Muscle of leg (tissue), 16 donors: ENCODE measurements at places on chromosomes 7 and 10. TPM values are rescaled to one million over a fixed set of nuclear protein-coding genes. Genes with fewer than 3 reads are reported as not detected.
A peak's percentile ranks its signal among the peaks of the same experiment; 100 is the strongest.

DNA sequence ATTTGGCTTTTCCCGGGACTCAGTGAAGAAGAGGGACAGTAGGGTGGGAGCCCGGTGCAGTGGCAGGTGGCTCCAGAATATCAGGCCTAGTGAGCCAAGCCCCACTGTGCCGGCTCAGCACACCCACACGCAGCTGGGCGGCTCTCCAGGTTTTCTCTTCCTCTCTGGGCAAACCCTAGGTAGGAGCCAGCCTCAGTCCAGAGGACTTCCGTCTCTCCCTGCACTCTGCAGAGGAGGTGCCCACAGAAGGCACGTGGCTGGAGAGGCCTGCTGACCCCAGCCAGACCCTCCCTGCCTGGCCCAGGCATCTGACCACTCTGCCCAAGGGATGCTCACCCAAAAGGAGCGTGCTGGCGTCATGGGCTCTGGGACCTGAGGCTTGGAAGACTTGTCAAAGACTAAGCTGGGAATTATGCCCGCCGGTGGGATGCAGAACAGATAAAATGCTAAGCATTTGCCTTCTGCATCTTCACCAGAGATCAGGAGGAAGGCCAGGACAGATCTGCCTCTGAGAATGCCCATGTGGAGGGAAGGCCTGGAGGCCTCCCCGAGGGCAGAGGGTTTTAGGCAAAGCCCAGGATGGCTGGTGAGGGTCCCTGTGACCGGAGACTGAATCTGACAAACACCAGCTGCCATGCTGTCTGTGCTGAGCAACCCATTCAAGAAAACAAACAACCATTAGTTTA, 40.2 kb downstream of the TCERG1L start:
- no peak for DNase-seq

- peak; percentile 74 for DNase-seq
These were observed 39.0 kb downstream of the ADK start for GRCh38 chr10:74189999-74190421.

Gene MYL10
- 14.8 TPM for total RNA-seq

- peak; percentile 70 for DNase-seq
These were observed 31.6 kb upstream of the TMEM254 start for GRCh38 chr10:80046629-80047441.

DNA sequence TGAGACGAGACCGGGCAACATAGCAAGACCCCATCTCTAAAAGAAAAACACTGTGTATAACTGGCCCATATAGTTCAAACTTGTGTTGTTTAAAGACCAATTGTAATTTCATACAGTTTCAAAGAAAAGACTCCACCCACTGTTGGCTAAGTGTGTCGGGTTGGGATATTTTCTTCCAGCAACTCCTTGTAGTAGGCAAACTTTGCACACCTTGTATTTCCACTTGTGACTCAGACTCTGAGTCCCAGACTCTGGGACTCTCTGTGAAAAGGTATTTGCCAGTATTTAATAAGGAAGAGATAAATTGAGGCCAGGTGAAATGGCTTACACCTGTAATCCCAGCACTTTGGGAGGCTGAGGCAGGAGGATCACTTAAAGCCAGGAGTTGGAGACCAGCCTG, 29.3 kb upstream of the RHBDD2 start:
- DNase-seq = no peak

Gene UMAD1
- total RNA-seq = 7.8 TPM

DNA sequence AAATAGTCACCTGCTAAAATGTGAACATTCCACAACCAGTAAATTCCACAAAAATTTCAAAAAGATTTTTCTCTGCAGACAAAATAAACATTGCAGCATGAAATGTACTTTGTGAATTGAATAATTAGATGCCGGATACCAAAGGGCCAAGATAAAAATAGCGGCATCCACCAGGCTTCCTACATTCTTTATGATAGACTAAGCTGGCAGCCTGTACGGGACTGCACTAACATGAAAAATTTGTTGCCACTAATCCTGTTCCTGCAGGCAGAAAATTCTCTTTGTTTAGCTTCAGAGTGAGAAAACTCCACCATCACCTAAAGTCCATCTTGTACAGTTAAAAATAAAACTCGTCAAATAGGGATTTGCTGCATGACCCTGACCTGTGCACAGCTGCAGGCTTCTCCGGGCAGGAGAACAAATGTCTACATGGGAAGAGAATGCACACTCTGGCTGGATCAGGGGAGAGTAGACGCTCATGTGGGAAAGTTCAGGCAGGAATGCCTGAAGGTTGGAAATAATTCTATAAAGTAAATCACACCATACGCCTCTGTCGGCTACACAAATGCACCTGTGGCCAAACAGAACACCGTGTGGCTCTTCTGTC, 15.6 kb upstream of the ADO start:
- peak; percentile 72 for DNase-seq
